ENCODE measurements at places on chromosomes 2 and 18.
A peak's percentile ranks its signal among the peaks of the same experiment; 100 is the strongest.

DNA sequence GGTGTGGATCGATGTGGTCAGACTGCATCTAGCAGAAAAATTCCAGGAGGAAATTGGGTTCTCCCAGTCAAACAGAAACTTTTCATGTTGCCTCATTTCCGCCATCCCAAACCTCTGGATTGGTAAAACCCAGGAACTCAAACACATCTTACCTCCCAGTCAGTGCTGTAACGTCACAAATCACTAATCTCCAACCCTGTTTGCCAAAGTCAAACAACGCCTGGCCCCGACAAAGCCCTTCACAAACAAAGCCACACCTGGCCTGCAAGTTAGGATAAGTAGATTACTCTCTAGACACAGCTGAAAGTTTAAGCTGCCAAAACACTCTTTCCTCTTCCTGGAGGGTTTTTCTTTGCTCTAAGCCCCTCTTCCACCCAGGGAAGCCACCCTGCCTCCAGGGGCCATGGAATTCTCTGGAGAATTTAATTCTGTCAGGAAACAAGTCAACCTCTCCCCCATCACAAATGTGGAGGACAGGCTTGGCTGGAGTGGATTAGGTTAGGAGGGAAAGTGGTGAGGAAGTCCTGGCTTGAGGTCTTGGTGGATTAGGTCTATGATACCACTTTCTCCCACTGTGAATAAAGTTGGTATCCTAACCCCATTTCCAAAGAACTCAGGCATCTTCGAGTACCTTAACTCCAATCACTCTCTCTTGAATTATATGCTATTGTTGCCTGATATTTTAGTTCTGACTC lies 86.7 kb downstream of the LYPD6B start:
- DNase-seq: peak; percentile 77

DNA sequence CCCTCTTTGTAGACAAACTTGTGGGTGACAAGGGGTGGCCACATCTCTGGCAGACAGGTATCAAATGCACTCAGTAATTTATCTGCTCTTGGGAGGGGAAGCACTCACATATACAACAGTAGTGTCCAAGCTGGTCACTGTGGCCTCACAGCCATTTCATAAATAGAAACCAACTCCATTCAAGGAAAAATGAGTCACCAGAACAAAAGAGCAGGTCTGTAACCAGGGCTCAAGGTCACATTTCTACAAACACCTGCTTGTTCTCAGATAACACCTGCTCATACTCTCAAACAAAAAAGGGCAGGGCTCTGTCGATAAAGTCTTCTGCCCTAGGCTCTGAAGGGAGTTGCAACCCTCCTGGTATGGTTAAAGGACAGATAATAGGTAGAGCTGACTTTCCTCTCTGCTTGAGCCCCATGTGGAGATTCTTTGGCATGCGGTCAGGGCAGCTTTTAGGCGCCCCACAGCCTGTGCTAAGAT lies 459.0 kb downstream of the BCL11A start:
- peak; percentile 97 for DNase-seq

DNA sequence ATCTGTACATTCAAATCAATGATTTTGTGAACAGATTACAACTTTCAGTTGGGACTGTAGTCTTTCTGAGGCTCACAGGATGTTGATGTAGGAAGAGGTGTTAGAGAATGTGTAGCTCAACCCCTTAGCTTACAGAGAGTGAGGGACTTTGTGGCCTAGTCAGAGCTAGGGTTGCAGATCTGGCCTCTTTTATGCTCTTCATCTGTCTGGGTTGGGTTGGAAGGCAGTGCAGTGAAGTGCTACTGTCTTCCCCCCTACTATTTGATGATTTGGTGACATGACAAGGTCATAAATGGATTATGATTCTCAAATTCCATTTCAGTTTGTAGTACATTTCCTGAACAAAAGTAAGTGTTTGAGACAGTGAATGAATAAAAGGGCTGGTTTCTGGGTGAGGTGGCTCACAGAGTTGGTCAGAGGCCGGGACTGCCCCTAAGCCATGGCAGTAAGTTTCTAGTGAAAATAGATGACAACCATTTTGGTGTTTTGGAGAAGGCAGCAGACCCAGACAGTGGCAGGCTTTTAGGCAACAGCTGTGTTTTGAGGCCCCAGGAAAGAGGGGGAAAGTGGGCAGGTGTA lies 21.6 kb downstream of the MAP4K4 start:
- no peak for DNase-seq

- peak; percentile 42 for DNase-seq
Measured at GRCh38 chr2:68466361-68466777, 725 bp downstream of the FBXO48 start.

DNA sequence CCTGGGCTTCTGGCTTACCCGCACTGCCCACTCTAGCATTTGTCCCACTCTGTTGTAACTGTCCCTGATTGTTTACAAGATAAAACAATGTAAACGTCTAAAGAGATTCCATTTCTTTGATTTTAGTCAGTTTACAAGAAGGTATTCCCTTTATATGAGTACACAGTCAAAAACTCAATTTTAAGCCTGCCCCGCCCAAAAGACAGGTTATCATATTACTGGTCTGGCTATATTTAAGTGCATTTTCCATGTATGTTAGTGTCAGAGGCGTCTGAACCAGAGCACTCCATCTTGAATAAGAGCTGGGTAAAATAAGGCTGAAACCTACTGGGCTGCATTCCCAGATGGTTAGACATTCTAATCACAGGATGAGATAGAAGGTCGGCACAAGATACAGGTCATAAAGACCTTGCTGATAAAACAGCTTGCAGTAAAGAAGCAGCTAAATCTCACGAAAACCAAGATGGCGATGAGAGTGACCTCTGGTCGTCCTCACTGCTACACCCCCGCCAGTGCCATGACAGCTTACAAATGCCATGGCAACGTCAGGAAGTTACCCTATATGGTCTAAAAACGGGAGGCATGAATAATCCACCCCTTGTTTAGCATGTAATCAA lies 15.0 kb downstream of the GPR45 start:
- peak; percentile 24 for DNase-seq

DNA sequence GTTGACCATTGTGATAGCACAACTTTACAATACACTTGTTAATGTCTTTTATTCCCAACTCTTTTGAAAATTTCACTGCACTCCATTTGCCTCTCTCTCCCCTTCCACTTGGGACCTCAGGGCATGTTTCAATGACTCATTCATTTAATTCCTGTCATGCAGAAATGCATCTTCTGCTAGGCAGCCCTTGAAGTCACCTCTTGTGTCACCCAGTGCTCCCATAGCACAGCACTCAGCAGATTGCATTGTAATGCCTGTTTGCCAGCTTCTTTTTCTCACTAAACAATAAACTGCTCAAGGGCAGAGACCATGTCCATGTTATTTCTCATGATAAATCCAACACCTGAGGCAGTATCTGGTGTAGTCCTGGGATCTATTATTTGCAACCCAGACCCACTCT lies 85.9 kb upstream of the ACSL3 start:
- DNase-seq: no peak

DNA sequence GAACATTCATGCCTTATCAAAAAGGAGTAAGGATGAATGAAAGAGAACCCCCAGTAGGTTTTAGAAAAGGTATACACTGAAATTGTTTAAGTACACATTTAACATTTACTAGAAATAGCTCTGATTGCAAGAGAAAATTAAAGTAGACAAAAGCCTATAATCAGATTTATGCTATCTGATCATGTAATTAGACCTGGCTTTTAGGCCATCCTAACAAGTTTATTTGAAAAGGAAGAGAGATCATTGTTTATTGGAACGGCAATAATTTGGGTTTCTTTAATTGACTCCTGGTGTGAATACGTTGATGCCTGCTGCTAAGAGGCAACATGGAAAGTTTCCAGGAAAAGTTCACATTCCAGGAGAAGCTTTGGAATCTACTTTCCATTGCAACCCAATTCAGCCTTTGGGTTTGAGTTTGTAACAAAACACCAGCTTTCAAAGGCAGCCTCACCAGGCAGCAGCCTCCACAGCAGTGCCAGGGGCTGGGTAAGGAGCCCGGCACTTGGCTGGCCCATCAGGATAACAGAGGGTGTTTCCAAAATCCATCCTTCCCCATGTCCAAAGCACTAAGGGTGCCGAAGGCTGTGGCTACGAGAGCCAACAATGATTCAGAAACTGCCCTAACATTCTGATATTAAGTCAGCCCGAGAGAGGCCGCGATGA lies 18.0 kb downstream of the FZD7 start:
- DNase-seq: no peak

DNA sequence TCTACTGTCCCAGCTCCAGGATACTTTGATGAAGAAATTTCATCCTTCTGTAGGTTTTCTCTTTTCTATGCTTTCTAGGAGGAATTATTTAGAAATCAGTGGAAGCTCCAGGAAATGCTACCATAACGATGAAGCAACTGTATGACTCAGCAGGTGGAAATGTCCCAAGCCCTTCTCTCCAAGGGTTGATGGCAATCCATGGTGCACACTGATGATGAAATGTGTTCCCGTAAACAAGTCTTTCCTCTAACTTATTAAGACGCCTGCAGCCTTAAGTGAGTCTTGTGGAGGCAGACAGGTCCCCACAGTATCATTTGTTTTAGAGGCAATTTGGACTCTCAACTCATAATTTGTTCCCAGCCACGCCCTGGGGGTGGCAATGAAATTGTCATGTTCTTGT lies 777.6 kb upstream of the SOX11 start:
- no peak for DNase-seq

DNA sequence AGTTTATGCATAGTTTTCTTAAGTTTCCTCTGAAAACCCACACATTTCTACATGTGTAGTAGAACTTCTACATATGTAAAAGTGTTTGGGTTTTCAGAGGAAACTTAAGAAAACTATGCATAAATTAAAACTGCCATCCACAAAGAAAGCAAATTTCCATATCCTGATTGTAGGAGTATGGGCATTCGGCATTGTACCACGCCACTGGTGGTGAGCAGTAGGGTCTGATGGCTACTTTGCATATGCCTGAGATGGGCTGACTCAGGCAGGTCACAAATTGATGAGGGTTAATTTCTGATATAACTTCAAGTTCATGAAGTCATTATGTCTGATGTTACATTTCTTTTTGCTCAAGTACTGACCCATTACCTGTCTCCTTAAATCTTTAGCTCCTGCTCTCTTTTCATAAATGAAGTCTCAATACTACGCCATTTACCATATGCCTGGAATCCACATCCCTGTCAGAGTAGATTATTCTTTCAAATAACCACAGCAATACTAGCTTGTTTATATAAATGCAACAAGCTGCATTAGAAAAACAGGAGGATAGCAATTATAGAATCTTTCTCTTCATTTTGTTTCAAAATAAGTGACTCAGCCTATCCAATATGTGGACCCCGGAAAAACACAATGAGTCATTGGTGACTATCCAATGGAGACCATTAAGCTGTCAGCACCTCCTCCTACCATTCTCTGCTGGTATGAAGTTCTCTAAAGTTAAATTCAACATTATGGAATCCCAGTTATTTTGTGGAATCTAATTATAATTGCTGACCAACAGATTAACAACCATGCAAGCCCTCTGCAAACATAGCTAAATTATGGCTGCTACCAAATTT lies 355.2 kb upstream of the UBE2E3 start:
- no peak for DNase-seq

DNA sequence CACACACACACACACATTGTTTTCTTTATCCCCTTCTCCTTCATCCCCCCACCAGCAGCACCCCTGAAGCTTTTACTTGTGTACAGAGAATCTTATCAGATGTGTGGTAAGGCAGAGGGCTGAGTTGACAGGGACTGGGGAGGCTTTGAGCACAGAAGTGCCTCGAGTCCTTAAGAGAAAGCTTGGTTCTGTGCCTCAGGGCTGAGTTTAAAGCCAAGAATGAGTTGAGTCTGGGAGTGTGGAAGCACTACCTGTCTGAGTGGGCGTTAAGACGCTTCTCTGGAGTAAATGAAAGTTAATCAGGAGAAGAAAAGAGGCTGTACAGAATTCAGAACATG lies 2.7 kb downstream of the ID2 start:
- DNase-seq: peak; percentile 63

DNA sequence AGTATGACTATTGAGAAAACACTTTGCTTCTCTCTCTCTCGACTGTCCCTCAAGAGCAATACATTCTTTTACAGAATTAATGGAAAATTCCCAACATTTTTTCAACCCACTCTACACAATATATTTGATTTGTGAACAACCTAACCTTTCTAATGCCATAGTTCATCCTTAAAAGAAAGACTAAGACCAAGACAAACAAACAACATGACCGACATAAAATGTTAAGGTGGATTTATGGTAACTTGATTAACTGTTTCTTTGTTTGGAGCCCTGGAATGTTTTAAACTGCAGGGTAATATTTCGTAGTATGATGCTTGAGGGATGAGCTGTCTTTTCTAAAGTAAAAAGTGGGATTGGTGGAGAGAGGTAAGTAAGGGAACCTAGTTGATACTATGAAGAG lies 738.2 kb downstream of the MBD2 start:
- no peak for DNase-seq

GRCh38 chr2:177998006-177998405 lies 74.6 kb downstream of the PDE11A start:
- DNase-seq: no peak

GRCh38 chr18:2854875-2855274 lies 8.1 kb downstream of the EMILIN2 start:
- DNase-seq: no peak

DNA sequence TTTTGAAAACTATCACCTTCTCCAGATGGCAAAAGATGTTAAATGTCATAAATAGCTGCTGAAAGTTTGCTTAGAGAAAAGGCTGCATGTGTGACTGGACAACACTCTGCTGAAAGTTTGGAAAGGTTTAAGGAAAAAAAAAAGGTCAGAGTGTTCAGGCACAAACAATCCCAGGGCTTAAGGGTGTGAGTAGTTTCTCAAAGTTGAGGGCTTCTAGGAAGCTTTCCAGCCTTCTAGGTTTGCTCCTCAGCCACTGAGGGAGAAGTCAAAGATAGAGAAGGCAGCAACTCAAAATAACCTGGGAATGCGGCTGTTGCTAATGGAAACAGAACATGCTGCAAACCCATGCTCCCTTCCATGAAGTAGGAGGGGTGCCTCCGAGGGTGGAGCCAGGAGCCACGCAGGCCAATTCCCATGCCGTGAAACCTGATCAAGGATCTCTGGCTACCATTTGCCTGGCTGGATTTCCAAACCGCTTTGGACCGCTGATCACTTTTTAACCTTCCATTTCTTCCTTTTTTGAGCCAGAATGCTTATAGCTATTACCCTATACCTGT lies 88.0 kb downstream of the TEX51 start:
- DNase-seq: no peak

- DNase-seq: no peak
Measured at GRCh38 chr2:217740756-217741155, 262.0 kb downstream of the TNS1 start.
